ENCODE measurements at places on chromosomes 11 and 22.

- no peak for DNase-seq
These were observed 5.5 kb upstream of the IGF2 start for GRCh38 chr11:2144544-2145248.

DNA sequence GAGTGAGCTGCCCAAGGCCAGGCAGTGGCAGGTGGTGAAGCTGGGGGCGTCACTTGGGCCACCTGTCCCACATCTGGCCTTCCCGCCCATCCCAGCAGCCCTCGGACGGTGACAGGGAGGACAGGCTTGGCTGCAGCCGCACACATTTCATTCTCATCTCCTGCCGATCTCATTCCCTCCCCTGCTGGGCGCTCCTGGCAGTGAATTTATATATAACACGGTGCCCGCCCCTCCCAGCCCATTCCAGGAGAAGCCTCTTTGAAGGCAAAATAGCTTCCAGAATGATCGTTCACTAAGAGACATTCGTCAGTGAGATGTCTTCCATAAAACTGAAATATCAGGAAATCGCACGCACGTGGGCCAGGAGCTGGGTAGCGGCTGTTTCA is 861.3 kb downstream of the TBC1D22A start:
- DNase-seq, result peak; percentile 70

DNA sequence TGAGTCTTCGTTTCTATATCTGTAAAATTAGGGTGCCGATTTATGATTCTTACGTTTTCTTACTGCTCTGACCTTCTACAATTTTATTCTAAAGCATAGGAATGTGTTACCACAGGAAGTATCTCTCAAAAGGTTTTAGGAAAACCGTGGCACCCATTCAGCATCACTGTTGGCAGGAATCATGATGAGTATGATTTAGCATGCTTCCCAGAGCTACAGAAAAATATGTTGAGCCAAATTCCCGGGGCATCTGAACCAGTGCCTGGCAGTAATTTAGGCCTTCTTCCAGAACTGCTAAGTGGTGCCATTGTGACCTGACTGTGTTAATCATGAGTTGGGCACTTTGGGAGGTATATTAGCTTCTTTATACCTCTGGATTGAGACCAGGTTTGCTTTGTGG is 605.0 kb upstream of the RAG2 start:
- no peak for DNase-seq

DNA sequence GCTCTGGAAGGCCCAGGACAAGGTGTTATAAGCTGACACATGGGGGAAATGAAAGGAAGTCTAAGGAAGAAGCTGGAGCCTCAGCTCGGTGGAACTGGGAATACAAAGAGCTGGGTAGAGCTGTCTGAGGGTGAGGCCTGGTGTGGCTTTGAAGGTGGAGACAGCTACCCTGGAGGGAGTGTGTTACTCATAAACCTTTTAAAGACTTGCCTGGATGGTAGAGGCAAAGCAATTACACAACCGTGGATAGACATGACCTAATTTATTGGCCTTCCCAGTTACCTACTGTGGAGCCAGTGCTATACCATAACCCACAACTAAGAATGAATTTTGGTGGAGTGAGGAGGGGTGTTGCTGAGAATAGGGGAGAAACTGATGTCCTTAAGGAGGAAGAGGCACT is 22.6 kb downstream of the EXPH5 start:
- peak; percentile 19 for DNase-seq

GRCh38 chr11:27699242-27699925 is 871 bp downstream of the BDNF start:
- peak; percentile 83 for DNase-seq

DNA sequence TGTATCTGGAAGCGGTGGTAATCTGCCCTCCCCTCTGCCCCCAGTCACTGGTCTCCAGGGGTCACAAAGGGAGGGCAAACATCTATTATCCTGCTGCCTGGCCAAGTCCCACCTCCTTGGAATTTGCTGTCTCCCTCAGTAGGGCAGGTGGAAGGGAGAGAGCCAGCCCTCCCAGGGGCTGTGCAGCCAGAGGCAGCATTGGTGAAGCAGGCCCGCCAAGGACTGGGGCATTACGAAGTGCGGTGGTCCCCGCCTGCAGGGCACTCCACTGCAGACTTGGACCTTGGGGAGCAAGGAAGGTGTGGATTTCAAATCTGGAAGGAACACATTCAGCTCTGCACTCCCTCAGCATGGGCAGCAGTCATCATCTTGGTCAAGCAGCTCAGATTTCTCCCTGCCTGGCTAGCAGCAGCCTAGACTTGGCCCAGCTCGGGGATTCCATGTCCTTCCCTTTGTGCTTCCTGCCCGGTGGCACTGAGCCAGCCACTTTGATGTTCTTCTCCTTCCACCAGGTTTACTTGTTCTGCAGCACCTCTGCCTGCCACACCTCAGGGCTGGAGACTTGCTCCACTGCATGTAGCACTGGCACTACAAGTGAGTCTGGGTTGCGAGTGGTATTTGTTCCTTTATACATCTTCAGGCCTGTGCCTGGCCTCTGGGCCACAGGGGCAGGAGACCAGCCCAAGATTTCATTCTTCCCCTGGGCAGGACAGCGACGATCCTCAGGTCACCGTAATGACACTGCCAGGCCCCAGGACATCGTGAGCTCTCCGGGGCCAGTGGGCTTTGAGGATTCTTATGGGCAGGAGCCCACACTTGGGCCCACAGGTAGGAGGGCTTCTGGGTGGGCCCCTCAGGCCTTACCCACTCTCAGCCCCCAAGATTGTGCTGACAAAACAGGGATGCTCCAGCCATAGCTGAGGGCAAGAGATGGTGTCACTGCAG is 7.4 kb downstream of the ZP1 start:
- DNase-seq, result no peak

DNA sequence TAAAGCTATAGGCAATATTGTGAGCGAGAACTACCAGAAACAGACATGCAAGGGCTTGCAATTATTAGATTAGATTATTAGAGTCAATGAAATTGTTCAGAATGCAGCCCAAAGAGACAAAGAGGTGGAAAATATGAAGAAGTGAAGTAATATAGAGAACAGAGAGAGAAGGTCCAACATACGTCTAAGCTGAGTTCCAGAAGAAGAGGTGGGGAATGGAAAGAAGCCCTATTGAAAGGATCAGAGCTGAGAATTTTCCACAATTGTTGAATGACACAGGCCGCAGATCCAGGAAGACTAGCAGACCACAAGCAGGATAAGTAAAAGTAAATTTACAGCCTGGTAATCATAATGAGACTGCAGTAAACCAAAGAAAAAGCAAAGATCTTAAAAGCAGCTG is 93.2 kb downstream of the EXT2 start:
- DNase-seq, result no peak

DNA sequence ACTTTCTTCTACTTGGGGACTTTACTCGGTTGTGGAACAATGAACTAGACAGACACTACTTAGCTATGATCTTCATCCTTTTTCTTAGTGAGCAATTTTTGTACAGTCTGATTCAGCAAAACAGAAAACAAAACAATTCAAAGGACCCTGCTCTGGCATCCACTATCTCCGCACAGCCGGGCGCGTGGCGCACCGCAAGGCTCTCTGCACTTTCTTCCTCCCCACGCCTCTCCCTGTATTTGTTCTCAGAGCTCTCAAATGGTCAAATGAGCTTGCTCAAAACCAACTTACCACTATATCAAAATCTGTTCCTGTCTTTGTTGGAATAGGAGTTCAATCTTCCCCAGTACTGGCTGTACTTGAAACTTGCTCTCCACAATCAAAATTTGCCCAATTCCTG is 7.4 kb downstream of the EEF1G start:
- DNase-seq, result no peak

- DNase-seq, result no peak
These were observed 67.7 kb downstream of the SPON1 start for GRCh38 chr11:14029971-14030920.

GRCh38 chr11:19714387-19715363 is 2.0 kb downstream of the NAV2 start:
- DNase-seq, result no peak

DNA sequence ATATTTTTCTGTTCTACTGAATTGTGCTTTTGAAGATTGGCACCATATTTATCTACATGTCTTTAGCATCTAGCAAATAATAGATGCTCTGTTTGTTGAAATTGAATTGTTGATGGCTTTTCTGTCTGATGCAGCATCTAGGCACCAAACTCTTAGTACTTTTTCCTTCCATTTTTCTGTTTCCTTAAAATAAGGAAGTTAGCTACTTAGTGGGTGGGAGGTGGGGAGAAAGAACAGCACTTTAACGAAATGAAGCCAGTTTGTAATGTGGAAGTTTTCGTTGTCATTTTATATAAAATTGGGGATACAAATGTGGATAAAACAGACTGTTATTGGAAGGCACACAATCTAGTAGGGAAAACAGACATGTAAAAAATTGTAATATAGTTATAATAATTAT is 76.6 kb downstream of the HIPK3 start:
- no peak for DNase-seq

- no peak for DNase-seq
These were observed 29.1 kb upstream of the TP53I11 start for GRCh38 chr11:44979543-44980399.

- DNase-seq, result no peak
These were observed 14.3 kb downstream of the ATP5MG start for GRCh38 chr11:118415739-118416068.

DNA sequence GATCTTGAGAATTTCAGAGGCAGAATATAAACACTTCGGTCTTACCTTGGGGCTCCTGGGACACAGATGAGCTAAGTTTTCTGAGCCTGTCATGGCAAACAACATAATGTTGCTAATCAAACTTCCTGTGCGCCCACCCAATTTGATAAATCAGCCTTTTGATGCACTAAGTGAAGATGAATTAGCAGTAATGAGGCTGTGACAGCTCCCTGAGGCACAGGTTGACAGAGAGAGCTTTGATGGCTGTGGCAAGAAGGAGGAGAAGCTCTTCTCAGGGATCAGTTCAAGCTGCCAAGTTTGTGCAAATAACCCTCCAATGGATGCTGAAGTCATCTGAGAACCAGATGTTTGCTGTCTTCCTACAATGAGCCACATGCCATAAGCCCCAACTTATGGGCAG is 34.4 kb downstream of the DRD2 start:
- DNase-seq, result no peak

DNA sequence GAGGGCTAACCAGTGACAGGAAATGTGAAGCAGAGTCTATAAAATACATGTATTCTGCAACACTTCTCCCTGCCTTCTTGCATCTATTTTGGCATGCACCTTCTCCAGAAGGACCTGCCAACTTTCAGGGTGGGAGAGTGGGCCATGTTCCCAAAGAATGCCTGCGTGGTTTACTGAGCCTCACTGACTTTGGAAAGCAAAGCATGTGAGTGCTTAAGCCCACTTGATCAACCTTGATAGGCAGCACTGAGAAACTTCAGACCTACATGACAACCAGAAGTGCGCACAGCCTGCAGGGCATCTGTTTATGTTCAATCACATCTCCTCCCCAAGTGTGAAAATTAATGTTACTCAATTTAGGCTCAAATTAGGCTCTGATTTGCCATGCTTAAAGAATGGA is 69.2 kb downstream of the AMOTL1 start:
- DNase-seq, result no peak

GRCh38 chr11:93740730-93741093 is 583 bp downstream of the TAF1D start:
- no peak for DNase-seq

DNA sequence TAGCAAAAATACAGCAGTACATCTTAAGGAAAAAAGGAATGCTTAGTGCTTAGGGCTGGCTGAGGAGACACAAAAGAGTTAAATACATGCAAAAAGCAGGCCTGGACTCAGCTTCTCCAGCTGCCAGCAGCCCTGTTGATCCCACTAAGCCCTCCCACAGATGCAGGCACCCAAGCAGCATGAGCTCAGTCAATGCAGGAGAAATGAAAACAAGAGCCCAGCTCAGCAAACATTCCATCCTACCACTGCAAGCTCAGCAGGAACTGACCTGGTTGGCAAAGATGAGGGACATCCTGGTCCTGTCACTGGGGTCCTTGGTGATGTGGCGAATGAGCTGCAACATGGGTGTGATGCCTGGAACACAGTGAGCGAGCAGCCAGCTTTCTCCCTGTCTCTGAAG is 5.8 kb downstream of the CYB5R2 start:
- DNase-seq, result peak; percentile 53

DNA sequence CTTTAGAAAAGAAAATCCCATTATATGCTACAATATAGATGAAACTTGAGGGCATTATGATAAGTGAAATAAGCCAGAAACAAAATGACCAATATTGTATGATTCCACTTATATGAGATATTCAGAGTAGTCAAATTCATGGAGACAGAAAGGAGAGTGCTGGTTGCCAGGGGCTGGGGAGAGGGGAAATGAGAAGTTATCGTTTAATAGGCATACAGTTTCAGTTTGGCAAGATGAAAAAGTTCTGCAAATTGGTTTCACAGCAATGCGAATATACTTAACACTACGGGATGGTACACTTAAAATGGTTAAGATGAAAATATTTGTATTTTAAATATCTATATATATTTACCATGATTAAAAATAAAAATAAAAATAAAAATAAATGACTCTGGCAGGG is 31.1 kb upstream of the RDX start:
- DNase-seq, result no peak

DNA sequence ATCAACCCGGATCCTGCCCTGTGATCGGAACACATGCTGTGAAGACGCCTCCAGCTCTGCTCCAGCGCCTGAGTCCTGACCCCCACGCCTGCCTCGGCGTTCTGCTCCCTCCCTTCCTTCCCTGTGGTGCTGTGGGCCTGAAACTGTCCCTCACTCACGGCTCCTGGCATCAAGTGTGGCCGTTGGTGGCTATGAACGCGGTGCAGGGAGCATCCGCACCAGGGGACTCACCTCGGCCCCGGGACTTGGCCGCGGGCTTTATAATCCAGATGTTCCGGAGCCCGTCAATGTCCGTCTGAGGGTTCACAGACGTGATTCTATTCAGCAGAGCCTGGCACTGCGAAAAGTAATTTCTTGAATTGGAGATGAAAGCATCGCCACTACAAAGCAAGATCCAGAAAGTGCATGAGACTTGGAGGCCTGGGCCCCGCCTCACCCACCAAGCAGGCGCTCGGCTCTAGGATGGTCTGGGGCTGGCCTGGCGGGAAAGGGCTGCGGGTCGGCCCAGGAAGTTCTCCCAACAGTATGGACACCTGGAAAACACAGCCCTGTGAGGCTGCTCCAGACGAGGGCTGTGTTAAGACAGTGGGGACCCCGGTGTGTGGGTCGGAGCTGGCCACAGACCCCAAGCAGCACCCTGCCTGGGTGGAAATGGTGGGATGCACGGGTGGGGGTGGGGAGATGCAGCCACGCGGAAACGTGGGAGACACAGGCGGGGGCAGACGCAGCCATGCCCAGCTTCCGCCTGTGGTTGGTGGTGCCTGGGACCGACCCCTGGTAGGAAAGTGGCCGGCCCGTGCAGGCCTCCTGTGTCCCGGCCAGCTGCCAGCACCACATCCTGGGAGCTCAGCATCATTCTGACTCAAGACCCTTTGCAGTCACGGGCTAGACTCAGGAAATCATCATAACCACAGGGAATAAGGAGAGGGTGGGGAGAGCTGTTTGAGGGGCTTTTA is 21.8 kb upstream of the IL17REL start:
- DNase-seq, result no peak

GRCh38 chr11:90542092-90542491 is 319.2 kb upstream of the CHORDC1 start:
- DNase-seq, result no peak

- DNase-seq, result no peak
These were observed 25.1 kb downstream of the RTN4RL2 start for GRCh38 chr11:57485217-57485990.

GRCh38 chr22:29268511-29269229 is 602 bp downstream of the EWSR1 start:
- DNase-seq, result peak; percentile 87
